Stimulated activated CD8-positive, alpha-beta memory T cell treated with anti-CD3 and anti-CD28 coated beads, Interleukin-4, amount 100 ng/mL, for 1 hour (primary cell): ENCODE measurements at places on chromosomes 6 and 20.

DNA sequence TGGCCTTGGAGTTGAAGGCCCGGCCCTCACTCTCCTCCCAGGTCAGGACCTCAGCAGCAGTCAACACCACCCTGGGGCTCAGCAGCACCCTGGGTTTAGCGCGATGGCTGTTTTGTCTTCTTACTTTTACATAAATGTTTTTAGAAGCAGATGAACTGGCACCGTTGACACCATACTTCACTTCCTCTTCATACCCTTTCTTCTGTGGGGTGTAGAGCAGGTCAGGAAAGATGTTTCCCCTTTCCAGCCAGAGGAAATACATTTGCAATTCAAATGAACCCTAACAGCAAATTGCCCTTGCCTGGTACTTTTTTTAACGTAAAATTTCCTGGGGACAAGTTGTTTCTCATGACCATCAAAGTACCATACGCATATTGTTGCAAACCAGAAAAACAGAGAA lies 54.7 kb upstream of the SNX9 start:
- DNase-seq, result no peak

- no peak for DNase-seq
Measured at GRCh38 chr6:135163440-135163738, 17.7 kb upstream of the MYB start.

- no peak for DNase-seq
Measured at GRCh38 chr6:159969204-159969912, 476 bp downstream of the IGF2R start.

DNA sequence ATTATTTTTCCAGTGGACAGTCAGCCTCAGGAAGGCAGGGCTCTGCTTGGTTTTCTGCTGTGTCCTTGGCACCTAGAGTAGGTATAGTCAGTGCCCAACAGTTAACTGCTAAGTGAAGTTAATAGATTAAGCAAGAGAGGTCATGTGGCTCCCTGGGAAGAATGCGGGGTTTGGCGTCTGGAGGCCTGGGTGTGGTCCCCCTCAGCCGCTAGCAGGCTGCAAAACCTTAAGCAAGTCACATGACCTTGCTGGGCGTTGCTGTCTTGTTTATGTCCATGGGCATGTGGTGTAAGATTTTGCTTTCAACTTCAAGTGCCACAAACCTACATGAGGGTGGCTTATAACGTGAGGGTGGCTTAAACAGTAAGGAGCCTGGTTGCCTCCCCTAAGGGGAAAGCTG lies 75.5 kb upstream of the SCP2D1 start:
- no peak for DNase-seq

DNA sequence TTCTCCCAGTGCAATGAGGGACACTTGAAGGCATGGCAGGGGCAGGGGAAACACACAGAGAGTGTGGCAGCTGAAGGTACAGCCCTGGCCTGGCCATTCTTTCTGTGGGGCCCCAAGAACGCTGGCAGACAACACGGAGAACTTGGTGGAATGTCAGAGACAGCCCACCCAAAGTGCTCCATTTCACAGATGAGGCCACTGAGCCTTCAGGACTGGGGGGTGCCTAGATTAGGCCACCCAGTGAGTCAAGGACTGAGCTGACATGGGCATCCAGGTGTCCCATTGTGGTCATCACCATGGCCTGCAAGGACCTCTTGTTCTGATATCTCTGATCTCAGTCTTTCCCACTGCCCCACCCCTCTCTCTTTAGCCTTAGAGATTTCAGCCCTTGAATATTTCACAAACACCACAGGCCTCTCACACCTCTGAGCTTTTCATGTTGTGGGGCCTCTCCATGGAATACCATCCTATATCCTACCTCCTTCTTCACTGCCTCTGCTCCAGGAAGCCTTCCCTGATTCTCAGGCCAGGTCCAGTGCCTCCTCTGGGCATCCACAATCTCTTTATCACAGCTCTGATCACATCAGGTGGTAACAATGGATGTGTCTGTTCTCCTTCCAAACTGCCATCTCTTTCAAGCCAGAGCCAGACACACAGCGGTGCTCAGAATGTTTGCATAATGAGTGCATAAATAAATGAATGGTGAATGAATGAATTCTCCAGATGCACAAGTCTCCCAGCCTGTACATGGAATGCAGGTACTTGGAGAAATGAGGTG lies 2.0 kb upstream of the RSPO4 start:
- no peak for DNase-seq

- no peak for DNase-seq
Measured at GRCh38 chr6:84575264-84575663, 189.1 kb downstream of the TBX18 start.

GRCh38 chr6:157050537-157051265 lies 272.6 kb downstream of the TMEM242 start:
- no peak for DNase-seq

DNA sequence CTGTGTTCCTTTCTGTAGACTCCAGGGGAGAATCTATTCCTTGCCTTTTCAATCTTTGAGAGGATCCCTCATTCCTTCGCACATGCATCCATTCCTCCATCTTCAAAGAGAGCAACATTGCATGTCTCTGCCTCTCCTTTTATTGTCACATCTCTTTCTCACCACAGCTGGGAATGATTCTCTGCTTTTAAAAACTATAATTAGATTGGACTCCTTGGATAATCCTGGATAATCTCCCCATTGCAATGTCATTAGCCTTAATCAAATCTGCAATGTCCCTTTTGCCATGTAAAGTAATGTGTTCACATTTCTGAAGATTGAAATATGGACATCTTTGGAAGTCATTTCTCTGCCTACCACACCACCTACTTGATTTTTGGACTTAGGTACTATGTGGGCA lies 750.1 kb downstream of the COL12A1 start:
- no peak for DNase-seq

DNA sequence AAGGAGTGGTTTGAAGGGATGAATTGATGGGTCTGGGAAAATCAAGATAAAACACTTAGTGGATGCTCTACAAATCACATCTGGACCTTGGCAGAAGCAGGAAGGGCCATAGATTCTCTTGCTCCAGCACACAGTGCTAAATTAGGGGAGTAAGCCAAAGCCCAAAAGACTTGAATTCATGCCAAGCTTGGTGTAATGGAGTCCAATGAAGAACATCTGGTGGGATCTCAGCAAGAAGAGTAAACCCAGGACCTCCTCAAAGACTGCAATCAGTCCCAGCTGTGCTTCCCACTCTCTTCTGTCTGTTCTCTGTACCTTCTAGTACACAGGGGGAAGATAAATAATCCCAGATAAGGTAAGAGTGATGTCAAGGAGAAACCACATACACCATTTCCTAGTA lies 683.4 kb downstream of the RNF144B start:
- DNase-seq, result no peak

DNA sequence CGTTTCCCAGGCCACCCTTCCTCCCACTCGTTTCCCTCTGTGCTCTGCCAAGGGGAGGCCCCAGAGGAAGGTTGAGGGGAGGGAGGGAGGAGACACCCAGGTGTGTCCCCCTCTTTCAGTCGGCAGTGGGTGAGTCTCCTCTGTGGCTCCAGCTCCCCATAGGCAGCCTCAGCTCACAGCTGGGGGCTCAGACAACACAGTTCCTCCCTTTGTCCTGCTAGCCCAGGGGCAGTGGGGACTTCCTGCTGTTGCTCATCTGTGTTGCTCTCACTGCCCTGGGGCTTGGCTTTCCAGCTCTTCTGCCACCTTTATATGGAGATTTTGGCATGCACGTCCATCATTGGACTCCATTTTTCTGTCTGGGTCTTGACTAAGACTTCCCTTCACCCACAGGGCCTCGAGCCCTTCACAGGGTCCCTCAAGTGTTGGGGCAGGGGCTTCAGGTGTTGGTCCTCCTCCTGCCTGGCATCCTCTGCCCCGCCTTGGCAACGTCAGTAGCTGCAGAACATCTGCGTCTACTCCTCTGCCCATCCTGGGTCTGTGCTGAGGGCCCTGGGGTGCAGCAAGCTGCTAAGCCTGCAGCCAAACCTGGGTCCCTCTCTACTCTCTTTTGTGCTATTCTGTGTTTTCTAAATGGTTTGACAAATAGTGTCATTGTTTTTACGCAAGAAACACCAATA lies 190.6 kb upstream of the PMEPA1 start:
- DNase-seq, result no peak

DNA sequence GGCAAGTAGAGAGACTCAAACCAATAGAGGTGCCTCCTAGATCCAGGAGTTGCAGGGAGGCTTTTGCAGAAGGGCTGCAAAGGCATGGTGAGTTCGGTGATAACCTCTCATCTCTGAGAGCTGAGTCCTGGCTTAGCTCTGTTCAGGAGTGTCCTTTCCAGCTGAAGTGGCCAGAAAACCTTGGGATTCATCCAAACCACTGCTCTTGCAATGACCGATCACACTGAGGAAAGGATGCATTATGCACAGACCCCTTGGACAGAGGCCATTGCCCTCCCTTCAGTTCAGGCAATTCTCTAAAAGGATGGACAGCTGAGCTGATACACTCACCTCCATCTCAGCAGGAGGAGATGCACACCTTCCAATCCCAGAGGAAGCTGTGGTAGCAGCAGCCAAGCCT lies 158.8 kb upstream of the ENPP5 start:
- DNase-seq, result no peak

DNA sequence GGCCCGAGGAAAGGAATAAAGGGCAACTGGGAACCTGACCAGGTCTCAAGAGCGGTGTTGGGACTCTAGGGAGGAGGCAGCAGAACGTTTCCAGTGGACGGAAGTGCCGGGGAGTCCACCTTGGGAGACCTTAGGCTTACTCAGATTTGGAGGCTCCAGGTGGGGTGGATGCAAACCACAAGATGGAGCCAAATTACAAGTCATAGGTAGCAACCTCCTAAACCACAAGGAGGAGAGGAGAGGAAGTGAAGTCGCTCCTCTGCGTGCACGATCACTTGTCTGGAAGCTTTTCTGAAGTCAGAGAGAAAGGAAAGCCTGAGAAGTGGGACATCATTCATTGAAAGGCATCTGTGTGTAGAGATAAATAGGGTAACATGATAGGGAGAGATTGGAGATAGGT lies 9.3 kb downstream of the HLA-DOA start:
- DNase-seq, result no peak

DNA sequence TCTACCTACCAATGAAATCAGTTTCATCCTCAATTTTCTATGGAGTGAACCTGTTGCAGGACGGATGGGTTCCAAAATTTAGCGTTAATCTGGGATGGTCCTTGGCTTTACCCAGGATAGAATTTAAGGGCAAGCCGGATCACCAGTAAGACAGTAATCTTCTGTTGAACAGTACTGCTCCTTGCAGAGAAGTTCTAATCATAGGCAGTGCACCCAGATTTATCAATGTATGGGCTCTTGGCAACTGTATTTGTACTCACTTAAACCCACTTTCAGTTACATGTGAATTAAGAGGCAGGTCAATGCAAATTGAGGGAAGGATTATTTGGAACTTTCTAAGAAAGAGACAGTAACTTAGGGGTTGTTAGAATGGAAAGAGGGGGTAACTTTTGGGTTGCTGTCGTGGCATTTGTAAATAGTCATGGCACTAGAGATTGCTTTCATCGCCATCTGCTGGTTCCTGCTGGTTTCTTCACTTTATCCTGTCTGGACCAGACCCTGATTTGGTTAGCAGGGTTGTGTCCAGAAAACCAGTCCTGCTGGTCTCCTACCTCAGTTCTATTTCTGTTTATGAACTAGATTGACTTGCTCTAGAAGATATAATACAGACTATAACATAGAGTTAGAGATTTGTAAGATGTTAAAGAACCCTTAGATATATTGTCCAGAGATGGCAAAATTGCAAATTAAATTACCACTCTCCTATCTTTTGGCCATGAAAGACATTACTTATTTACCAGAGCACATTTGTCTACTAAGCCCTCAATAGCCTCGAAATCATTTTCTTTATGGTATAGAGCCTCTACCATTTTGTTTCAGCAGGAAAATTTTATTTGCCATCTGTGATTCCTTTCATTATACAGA lies 646.3 kb downstream of the UTRN start:
- DNase-seq, result peak; percentile 3

DNA sequence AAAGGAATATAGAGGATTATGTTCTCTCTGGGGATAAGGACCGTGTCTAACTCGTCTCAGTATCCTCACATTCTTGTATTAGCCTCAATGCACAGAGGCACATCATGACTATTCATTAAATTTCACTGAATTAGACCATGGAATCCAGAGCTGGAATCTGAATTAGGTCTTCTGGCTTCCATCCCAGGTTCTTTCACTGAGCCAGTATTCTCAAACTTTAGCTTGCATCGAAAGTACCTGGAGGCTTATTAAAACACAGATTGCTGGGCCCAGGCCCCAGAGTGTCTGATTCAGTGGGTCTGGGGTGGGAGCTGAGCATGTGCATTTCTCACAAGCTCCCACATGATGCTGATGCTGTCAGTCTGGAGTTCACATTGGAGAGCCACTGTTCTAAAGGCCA lies 142.0 kb downstream of the UST start:
- DNase-seq, result no peak

GRCh38 chr6:134331256-134331655 lies 13.3 kb upstream of the SGK1 start:
- no peak for DNase-seq

DNA sequence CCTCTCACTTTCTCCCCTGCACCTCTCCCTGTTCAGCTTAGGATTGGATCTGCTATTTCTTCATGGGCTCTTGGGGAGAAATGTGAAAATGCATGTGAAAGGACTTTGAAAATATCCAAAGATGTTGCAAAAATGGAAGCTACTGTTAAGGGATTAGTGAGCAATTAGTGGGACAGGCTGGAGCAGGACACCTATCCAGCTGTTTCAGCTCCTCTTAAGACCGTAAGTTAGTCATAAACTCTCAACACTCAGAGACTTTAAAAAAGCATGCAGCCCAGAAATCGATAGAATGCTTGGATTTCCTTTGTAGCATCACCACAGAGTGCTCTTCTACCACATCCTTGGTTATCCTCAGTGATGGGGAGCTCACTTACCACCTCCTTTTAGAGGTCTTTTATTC lies 88.7 kb downstream of the SLC24A3 start:
- no peak for DNase-seq

GRCh38 chr6:112691289-112691688 lies 344.2 kb downstream of the RFPL4B start:
- no peak for DNase-seq

DNA sequence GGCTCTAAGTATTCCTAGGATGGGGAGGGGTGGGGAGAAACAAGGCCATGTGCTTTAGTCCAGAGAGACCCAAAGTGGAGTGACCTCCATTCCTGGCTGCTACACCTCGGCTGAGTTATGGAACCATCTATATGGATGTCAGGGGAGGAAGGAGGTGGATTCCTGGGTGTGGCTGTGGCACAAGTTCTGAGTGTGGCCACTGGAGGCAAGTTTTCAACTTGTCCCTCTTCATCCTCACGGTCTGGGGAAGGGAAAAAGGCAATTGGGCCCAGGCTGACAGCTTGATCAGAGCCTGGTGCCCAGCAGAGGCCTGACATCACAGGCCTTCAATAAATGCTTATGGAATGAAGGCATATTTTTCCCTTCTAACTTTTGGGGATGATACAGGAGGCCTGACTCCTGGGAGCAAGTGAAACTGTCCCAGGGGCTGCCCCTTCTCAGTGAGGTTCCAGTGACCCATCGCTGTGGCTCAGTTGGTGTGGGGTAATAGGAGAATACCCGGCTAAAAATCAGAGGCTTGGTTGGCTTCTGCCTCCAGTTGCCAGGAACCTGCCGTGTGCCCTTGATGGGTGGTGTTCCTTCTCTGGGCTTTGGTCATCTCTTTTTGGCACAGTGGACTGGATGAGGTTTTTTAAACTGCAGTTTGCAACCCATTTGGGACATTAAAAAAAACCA lies 1.8 kb upstream of the ITPR3 start:
- DNase-seq, result no peak

GRCh38 chr20:29079769-29080690 lies 2177.4 kb upstream of the DEFB115 start:
- no peak for DNase-seq

GRCh38 chr6:63459814-63460213 lies 112.5 kb upstream of the LOC128125822 start:
- no peak for DNase-seq
